ENCODE measurements at places on chromosomes 16 and 17. TPM values are rescaled to one million over a fixed set of nuclear protein-coding genes. Genes with fewer than 3 reads are reported as not detected.

- DNase-seq, result no peak
Observed at GRCh38 chr16:1713331-1713730, 7.3 kb downstream of the MAPK8IP3 start.

DNA sequence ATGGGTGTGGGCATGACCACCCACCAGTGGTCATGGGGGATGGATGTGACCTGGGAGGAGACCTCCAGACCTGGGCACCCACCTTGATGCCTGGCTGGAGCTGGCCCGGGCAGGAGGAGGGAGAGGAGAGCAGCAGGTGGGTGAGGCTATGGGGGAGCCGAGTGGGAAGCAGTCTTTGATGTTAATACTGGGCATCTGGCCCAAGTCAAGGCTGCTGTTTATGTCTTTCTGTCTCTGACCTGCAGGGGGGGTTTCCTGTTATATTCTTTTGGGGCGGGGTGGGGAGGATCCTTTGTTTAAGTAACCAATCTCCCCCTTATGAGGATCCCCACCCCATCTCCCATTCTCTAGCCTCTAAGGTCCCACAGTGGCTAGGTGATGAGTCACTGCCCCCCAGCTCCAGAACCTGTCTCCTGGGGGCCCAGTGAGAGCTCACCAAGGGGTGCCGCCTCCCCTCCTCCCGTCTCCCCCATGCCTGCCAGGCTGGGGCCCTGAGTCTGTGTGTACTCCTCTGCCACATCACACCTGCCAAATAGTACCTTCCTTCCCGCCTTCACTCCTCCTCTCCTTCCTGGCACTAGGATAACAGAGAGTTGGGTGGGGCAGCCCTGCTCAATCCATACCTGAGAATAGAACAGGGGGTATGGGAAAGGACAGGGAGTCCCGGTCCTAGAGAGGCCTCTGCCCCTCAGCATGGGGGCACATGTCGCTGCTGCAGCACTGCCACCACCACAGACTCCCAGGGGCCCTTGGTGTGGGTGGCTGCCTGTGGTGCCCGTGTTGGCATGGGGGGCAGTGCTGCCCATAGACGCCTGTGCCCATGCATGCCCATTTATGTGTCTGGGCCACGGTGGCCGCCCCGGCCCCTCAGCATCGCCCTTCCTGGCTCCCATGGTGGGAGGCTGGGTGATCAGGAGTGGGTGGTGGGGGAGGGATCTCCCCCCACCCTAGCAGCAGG is 7.3 kb downstream of the THRA start:
- peak; percentile 31 for DNase-seq

The TPPP3 gene
- total RNA-seq, result 9.8 TPM

The CCL16 gene
- total RNA-seq, result not detected

The APOBR gene
- 0.64 TPM for total RNA-seq

The MYADML2 gene
- total RNA-seq, result 8.6 TPM

All from heart right ventricle (tissue), 16 donors.